ENCODE measurements at places on chromosomes 7 and 10. TPM values are rescaled to one million over a fixed set of nuclear protein-coding genes. Genes with fewer than 3 reads are reported as not detected.

DNA sequence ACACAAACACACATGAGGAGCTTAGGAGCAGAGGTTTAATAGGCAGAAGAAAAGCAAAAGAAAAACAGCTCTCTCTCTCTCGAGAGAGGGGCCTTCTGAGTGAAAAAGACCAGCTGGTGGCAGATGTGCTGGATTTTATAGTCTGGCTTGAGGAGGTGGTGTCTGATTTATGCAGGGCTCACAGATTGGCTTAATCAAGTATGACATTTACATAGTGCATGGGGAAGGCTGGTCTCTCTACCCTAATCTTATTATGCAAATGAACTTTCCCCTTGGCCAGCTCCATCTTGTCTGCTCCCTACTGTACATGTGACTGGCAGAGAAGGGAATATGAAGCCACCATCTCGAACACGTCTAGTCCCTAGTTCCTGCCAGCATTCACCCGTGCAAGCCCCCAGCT, 219.5 kb upstream of the ZNF804B start:
- H3K36me3 ChIP-seq = no peaks in the 10 kb centered on the region
- no peaks in the 10 kb centered on the region for H3K4me1 ChIP-seq
- no peaks in the 10 kb centered on the region for H3K27me3 ChIP-seq
- H3K27ac ChIP-seq = no peak overlapping the region
- DNase-seq = no peak
- H3K4me3 ChIP-seq = no peak overlapping the region

PIP gene
- total RNA-seq = not detected

DNA sequence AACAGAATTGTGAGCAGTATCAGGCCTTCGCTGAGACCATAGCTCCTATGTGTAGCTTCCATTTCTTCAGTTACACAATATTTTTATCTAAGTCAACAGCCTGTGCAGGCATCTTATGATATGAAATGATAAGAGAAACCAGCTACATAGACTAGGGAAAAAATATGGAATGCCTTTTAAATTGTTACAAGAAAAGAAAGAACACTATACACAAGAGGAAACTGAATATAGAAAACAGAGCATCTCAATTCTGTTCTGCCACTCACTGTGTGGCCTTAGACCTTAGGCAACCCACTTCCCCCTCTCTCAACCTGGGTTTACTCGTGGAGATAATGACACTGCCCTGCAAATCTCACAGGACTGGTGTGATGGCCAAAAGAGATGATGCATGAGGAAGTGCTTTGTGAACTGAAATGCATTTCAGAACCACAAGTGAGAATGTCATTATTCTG, 132.9 kb downstream of the LRRN3 start:
- peaks cover 11% of the 10 kb centered on the region for H3K4me1 ChIP-seq
- no peak for DNase-seq
- no peak overlapping the region for H3K4me3 ChIP-seq
- H3K36me3 ChIP-seq = no peaks in the 10 kb centered on the region
- no peaks in the 10 kb centered on the region for H3K27me3 ChIP-seq
- H3K27ac ChIP-seq = no peak overlapping the region

GJD4 gene
- total RNA-seq = not detected

GRCh38 chr7:44112231-44112996, 8.3 kb downstream of the AEBP1 start:
- H3K27me3 ChIP-seq = no peaks in the 10 kb centered on the region
- H3K4me3 ChIP-seq = no peak overlapping the region
- no peak for DNase-seq
- H3K27ac ChIP-seq = no peak overlapping the region
- no peaks in the 10 kb centered on the region for H3K4me1 ChIP-seq
- peaks cover 47% of the 10 kb centered on the region for H3K36me3 ChIP-seq

DNA sequence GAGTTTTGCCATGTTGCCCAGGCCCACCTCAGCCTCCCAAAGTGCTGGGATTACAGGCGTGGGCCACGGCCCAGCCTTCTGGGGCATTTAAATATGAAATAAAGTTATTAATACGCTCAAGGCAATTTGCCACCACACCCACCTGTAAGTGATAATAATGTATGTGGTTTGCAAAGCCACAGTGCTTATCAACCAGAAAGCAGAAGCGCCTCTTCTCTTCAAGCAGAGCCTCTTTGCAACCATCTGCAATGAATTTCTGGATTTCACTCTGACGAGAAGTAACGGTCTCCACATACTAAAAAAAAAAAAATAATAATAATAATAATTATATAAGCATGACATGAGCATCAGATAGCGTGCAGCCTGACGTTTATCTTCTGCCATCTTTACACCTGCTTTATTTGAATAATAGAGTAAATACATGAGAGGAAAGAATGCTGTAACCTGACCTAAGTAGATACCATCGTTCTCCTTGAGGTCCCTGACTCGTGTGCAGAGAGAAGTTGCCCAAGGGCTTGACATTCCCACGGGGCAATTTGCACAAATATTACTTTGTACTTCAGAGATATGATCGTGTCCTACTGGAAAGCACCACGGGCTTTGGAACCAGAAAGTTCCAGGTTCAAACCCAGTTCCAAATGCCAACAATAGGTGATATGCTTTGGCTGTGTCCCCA, 34.0 kb downstream of the BRI3 start:
- H3K27ac ChIP-seq = peak overlapping the region; percentile 76
- no peaks in the 10 kb centered on the region for H3K36me3 ChIP-seq
- no peak for DNase-seq
- H3K27me3 ChIP-seq = peaks cover 28% of the 10 kb centered on the region

GRCh38 chr10:84727398-84727797, 399.0 kb downstream of the CCSER2 start:
- no peak overlapping the region for H3K27ac ChIP-seq
- no peaks in the 10 kb centered on the region for H3K36me3 ChIP-seq
- no peak for DNase-seq
- no peak overlapping the region for H3K4me3 ChIP-seq
- H3K4me1 ChIP-seq = no peaks in the 10 kb centered on the region
- H3K27me3 ChIP-seq = no peaks in the 10 kb centered on the region

ZNF33A gene
- total RNA-seq = 58.6 TPM
